ENCODE measurements at places on chromosomes 4 and X. TPM values are rescaled to one million over a fixed set of nuclear protein-coding genes. Genes with fewer than 3 reads are reported as not detected.

The TBX22 gene
- 1.3 TPM for total RNA-seq

The CXXC4 gene
- 60.7 TPM for total RNA-seq

The BTC gene
- total RNA-seq: 8.0 TPM

The ADAMTS3 gene
- total RNA-seq: 11.3 TPM

The NDST4 gene
- 2.6 TPM for total RNA-seq

The MAGEB6 gene
- total RNA-seq: not detected

The AMOT gene
- 30.5 TPM for total RNA-seq

The TNMD gene
- 36.9 TPM for total RNA-seq

The TMPRSS11F gene
- not detected for total RNA-seq

The PTPN13 gene
- total RNA-seq: 248 TPM

The PARM1 gene
- 47.4 TPM for total RNA-seq

The CDS1 gene
- total RNA-seq: 9.1 TPM

The SUPT20HL2 gene
- not detected for total RNA-seq

The NPY2R gene
- total RNA-seq: 1.3 TPM

The ARMCX2 gene
- total RNA-seq: 87.9 TPM

The ENOX2 gene
- 15.9 TPM for total RNA-seq

The EDNRA gene
- total RNA-seq: 47.0 TPM

The FAM9C gene
- total RNA-seq: not detected

The MORC4 gene
- total RNA-seq: 29.1 TPM

The AP1S2 gene
- 128 TPM for total RNA-seq

The SMIM14 gene
- 60.4 TPM for total RNA-seq

The HSFX1 gene
- 3.4 TPM for total RNA-seq

The PTTG2 gene
- total RNA-seq: 1.5 TPM

The SYTL4 gene
- 32.8 TPM for total RNA-seq

The MORF4L2 gene
- 295 TPM for total RNA-seq

The DCAF4L1 gene
- 0.16 TPM for total RNA-seq

The TXK gene
- total RNA-seq: 2.9 TPM

The DSPP gene
- total RNA-seq: 0.05 TPM

The ZNF827 gene
- 34.6 TPM for total RNA-seq

The VEGFC gene
- 10.6 TPM for total RNA-seq

The PRRG1 gene
- total RNA-seq: 17.5 TPM

The ADAM29 gene
- total RNA-seq: 0.16 TPM

The SERPINA7 gene
- total RNA-seq: not detected

The PHOX2B gene
- 0.55 TPM for total RNA-seq

The MAGEA1 gene
- not detected for total RNA-seq

The NR0B1 gene
- not detected for total RNA-seq

The ELOVL6 gene
- 23.7 TPM for total RNA-seq

The IL1RAPL2 gene
- total RNA-seq: 5.1 TPM

The TKTL2 gene
- total RNA-seq: 0.33 TPM

The ASB11 gene
- total RNA-seq: 2.0 TPM

The SRP72 gene
- 95.1 TPM for total RNA-seq

The TRO gene
- total RNA-seq: 79.3 TPM

The SATL1 gene
- total RNA-seq: 0.82 TPM

The UTP14A gene
- total RNA-seq: 14.1 TPM

The LRP2BP gene
- total RNA-seq: 9.7 TPM

The UNC5C gene
- 17.3 TPM for total RNA-seq

The HS3ST1 gene
- total RNA-seq: 2.3 TPM

The ZNF518B gene
- 79.4 TPM for total RNA-seq

The PDZD4 gene
- total RNA-seq: 44.0 TPM

The HELT gene
- total RNA-seq: 1.0 TPM

The PNCK gene
- total RNA-seq: 29.3 TPM

The NXF2B gene
- 0.44 TPM for total RNA-seq

The SSX3 gene
- total RNA-seq: not detected

All from camera-type eye (tissue), 1 donor.